ENCODE measurements at places on chromosomes 4 and X. TPM values are rescaled to one million over a fixed set of nuclear protein-coding genes. Genes with fewer than 3 reads are reported as not detected.

Gene GAGE12E
- not detected for total RNA-seq

Gene ETFDH
- total RNA-seq: 6.2 TPM

Gene CXCL10
- 0.17 TPM for total RNA-seq

Gene MTNR1A
- total RNA-seq: 0.49 TPM

Gene S100G
- not detected for total RNA-seq

Gene NLGN4X
- total RNA-seq: 0.07 TPM

Gene CT45A8
- not detected for total RNA-seq

Gene CCNQ
- 37.2 TPM for total RNA-seq

Gene EPGN
- total RNA-seq: not detected

Gene TMPRSS11F
- not detected for total RNA-seq
